ENCODE measurements at places on chromosomes 1 and 21.
A peak's percentile ranks its signal among the peaks of the same experiment; 100 is the strongest.

- DNase-seq, result no peak
Measured at GRCh38 chr1:1398677-1399186, 403 bp downstream of the CCNL2 start.

GRCh38 chr21:23963454-23963853, 1643.8 kb downstream of the MRPL39 start:
- DNase-seq, result no peak

DNA sequence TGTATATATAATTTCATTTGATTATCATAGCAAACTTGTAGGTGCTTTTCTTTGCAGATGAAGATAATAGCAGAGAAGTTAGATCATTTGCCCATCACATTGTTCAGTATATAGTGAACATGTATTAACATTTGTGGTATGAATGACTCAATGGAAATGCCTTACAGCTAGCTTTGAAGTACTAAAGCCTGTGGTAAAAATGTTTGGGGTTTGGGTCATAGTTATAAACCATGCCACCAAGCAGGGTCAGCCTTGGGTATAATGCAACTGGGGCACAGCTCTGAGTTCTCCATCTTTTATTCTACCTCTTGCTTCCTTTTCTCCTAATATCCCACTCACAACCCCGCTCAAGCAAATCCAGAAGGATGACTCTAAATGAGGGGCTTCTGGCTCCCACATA, 141.6 kb downstream of the KCNT2 start:
- DNase-seq, result peak; percentile 65

DNA sequence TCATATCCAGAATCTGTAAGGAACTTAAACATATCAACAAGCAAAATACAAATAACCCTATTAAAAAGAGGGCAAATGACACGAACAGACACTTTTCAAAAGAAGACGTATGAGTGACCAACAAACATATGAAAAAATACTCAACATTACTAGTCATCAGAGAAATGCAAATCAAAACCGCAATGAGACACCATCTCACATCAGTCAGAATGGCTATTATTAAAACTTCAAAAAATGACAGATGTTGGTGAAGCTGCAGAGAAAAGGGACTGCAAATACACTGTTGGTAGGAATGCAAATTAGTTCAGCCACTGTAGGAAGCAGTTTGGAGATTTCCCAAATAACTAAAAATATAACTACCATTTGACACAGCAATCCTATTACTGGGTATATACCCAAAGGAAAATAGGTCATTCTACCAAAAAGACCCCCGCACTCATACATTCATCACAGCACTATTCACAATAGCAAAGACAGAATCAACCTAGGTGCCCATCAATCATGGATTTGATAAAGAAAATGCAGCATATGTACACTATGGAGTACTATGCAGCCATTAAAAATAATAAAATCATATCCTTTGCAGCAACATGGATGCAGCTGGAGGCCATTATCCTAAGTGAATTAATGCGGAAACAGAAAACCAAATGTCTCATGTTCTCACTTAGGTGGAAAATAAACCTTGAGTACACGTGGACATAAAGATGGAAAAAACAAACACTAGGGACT, 230.1 kb upstream of the RAB4A start:
- no peak for DNase-seq

DNA sequence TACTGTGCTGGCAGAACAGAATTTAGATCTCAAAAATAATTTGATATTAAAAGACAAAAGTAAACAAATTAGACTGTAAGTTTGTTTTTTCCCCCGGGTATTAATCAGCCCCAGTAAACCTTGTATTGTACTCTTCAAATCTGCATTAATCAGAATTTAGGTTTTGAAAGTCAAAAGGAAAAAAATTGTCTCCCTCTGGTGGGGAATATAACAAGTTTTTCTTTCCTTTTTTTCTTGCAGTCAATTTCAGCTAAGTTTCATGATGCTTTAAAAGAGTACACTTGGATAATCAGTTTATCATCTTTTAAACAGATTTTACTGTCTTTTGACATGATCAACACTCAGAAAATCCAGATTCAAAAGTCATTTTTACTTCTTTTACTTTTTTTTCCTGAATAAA, 134.5 kb upstream of the PKN2 start:
- DNase-seq, result peak; percentile 12

DNA sequence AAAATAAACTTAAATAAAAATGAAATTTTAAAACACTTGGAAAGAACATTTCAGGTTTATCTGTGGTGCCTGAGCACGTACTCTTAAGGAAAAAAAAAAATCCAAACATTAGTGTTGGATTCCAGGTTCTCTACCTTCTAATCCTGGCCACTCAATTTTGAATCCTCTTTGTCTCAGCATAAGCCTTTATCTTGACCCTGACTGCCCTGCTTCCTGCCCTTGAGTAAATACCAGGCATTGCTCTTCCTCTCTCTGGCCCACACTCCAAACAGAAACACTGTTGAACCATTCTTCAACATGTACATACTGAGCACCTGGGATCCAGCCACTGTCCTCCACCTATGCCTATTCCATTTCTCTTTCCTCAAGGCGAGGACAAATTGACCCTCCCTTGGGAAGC, 11.4 kb upstream of the VANGL1 start:
- DNase-seq, result no peak

DNA sequence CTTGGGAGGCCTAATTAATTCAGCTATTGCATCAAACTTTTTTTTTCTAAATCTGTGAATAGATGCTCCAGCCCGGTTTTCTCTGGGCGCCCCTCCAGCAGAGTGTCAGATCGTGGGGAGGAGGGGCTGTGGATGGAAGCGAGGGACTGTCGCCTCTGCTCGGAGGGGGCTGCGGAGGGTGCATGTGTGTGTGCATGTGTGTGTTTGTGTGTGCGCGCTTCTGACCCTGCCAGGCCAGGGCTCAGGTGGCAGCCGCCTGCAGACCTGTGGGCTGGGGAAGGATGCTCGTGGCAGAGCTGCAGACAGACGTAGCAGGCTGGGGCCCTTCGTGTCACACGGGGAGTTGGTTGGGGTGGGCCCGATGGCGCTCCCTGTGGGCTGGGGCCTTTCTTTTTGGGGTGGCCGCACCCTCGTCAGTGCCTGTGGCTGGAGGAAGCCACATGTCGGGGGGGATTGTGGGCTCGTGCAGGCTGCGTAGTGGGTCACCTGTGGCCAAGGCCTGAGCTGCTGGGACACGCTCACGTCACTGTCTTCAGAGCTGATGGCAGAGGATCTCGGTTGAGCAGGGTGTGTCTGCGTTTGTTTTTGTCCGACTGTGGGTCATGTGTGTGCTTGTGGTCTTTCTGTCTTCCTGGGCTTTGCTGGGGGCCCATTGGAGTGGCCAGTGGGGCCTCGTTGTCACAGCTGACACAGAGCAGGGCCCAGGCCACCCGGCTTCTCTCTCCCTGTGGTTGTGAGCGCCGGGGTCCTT, 2.8 kb downstream of the SKI start:
- peak; percentile 39 for DNase-seq

- DNase-seq, result no peak
Measured at GRCh38 chr1:151986501-151987190, 7.0 kb downstream of the S100A10 start.

DNA sequence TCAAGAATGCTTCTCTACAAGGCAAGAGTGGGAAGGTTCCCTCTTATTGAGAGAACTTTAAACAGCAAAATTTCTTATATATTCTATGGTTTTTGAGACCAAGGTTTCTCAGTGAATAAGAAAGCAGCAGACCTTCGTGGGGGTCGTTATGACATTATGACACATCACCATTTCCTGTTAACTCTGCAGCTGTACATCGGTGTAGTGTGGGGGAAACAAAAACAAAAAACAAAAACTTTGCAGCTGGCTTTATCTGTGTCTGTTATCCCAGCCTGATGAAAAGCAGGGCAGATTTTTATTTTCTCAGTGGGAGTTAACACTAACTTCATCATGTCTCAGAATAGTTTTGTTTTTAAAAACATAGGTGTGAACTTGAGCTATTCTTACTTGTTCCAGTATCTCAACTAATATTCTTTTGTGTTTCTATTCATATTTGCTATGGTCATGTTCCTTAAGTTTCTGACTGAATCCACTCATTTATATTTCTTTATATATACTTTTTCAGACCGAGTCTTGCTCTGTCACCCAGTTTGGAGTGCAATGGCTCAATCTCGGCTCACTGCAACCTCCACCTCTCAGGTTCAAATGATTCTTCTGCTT, 2.1 kb downstream of the SDE2 start:
- peak; percentile 61 for DNase-seq

DNA sequence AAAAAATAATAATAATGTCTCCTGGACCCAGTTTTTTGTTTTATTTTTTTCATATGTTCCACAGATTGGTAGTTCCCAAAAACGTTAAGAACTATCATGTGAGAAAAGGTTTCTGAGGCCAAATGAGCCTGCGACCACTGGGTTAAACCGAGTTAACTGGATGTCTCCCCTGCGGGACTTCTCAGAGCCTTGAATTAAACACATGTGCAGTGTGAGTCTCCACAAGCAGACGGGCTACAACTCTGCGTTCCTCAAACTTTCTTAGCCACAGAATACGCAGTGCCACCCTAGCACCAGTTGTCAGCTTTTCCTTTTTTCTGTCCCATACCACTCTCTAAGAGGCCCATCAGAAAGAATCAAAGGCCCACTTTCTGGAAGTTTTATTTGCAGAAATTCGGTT, 97.9 kb downstream of the LACTBL1 start:
- DNase-seq, result no peak

DNA sequence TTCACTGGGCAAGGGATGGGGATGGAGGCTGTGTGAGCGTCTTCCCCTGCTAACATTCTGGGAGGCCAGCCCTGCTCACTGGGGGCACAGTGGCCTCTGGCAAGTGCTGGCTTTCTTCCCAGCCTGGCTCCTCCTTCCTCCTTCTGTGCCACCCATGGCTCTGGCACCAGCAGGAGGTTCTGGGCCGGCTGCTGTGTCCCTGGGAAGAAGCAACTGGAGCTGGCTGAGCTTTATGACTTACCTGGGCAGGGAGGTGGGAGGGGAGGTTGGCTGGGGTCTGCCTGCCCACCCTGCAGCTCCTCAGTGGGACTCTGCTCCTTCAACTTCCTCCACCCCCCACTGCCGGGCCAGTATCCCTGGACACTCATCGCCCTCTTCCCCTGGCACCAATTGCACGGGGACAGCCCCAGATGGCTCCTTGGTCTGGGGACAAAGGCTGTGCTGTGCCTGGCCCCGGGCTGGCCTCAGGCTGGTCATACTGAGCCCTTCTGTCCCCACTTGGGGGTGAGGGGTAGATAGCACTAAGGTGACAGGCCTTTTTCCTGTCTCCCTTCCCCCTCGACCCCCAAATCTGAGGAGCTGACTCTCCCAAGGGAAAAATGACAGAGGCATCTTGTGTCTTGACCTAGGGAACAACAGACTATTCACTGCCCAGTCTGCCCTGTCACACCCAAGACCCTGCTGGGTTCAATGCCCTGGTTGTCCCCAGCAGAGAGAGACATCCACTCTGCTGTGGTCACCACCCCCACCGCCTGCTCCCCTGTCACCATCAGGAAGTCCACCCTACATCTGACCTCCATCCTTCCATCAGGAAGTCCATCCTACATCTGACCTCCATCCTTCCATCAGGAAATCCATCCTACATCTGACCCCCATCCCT, 14.4 kb downstream of the CDK18 start:
- DNase-seq, result no peak

GRCh38 chr21:38352536-38353219, 95.9 kb downstream of the KCNJ15 start:
- DNase-seq, result peak; percentile 86

DNA sequence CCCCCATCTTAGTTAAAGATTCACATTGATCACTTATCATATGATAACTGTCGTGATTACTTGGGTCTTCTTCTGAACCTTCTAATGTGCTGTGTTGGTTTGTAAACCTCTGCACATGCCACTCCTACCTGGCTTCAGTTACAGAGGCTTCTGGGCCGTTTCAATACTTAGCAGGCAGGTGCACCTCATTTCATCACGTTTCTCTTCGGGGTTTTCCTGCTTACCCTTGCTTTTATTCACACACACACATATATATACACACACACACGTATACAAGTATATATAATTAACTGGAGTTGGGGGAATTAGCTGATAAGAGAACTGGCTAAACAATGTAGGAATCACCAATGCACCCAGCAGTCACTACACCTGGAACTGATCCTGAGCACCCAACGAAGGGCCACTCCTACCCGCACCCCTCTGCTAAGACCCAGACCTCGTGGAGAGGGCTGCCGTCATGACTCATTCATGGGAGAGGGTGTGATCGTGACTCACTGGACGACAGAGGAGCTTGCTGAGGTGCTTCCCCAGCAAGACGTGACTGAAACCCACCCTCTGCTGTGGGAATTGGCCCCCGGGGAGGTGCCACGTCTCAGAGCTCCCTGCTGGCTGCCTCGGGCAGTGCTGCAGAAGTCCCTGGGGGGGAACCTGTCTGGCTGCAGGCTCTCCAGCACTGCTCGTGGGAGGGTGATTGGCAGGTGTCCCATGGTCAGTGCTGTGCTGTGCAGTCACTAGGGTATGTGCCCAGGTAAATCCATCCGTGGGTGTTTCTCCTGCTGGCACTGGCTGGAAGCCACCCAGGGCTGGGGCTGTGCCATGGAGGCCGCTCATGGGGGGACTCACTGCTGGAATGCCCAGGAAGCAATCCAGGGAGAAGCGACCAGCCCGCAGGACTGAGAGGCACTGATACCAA, 166.6 kb downstream of the DYRK1A start:
- DNase-seq, result peak; percentile 59

DNA sequence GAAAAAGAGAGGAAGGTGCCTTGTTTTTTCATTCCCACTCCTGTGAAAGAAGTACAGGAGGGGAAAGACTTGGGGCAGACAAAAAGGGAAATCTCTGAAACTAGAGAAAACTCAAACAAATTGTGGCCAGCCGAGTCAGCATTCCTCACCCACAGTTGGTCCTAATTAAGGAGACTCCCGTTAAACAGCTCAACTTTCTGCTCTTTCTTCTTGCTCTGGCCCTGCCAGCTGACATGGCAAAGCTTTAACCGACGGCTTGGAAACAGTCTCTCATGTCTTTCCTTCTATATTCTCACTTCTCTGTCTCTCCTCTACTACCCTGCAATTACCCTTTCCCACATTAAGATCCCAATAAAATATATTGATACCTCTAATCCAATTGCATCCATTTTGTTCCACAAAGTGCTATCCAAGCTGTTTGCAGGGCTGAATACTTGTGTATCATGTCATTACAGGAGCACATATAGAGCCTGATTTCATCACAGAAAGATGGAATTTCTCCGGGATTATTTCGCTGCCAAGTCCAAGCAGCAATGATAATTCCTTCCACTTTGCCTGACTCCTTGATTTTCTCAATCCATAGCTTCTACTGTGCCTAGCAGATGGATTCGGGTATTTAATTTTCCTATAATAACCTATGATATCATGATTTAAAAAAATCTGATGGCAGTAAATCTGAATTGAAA, 65.4 kb upstream of the IPO9 start:
- DNase-seq, result peak; percentile 63

Data from fibroblast of mammary gland (primary cell).